ENCODE measurements at places on chromosomes 3 and 15.

DNA sequence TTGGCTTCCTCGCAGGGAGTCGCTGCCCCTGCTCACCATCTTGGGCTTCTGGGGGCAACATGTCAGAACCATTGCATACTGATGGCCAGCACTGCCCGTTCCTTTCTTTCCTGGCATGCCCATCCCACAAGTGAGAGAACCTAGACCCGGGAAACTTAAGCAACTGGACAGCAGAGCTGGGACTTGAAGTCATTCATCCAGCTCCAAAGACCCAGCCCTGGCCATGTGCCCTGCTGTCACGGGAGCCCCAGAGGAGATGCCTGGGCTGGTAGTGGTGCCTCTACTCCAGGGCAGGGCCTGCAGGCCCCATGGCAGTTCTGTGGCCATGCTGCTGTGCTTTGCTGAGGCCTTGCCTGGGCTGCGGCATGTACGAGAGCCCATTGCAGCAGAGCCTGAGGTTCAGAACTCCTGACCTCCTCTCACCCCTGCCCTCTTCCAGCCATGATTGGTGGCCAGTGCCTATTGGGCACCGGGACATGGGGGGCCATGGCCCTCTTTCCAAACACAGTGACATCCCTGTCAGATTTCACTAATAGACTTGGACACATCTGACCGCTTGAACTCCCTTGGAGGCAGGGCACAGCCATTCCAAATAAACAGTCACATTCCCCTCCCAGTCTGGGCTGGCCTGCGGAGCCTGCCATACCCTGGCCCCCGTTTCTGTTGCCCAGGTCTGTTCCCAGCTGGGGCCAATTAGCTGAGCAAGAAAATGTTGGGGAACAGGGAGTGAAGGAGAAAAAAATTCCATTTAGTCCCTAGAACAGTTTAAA lies 115.9 kb downstream of the EEFSEC start:
- no peak for DNase-seq

- no peak for DNase-seq
These were observed 187.3 kb upstream of the ATP11B start for GRCh38 chr3:182605882-182606611.

DNA sequence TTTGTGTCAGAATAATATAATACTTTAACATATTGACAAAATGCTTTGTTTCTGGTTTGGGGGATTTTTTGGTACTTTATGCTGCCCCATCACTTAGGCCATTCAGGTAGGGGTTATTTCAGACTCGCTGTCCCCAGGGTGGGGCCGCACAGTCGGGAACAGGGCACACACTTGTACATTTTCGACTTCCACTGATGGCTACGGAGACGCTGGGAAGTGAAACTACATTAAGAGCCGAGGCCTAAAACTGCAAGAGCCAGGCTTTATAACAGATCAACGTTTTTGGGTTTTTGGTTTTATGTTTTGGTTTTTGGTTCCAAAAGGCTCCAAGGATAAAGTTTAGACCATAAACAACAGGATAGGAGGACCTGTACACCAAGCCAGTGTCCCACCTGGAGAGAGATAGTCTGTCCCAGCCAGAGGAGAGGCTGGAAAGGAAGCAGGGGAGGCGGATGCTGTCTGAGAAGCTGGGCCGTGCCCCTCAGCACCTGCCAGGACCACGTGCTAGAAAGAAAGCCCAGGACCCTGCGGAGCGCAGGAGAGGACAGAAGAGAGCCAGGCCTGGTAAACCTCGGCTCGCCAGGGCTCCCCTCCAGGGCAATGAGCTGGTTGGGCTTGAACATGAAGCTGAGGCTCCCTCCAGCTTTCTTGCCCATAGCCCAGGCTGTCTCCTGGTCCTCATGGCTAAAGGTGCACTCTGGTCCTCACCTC lies 111.7 kb downstream of the CHSY1 start:
- DNase-seq: no peak

GRCh38 chr3:163878396-163878795 lies 1199.9 kb downstream of the SI start:
- no peak for DNase-seq

GRCh38 chr15:49301562-49301961 lies 121.5 kb upstream of the FGF7 start:
- DNase-seq: no peak

GRCh38 chr3:125059488-125060245 lies 3.9 kb upstream of the HEG1 start:
- no peak for DNase-seq

DNA sequence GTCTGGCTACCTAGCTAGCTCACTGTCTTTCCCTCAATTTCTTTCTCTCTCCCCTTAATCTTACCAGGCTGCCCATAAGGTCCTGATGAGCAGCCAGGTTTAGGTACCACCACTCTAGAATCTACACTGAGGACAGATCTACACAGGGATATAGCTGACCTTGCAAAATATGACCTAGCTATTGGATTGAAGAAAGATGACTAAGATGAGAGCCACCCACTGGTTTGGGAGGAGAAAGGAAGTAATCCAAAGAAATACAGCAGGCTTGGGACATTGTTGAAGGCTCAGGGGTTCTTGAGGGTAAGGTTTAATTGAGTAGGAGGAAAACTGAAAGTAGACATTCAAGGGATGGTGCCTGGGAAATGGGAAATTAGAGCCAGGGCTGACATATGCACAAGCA lies 142.0 kb upstream of the TMC3 start:
- no peak for DNase-seq

- no peak for DNase-seq
These were observed 17.4 kb upstream of the ARIH1 start for GRCh38 chr15:72456684-72457083.

GRCh38 chr15:84833447-84834228 lies 16.5 kb downstream of the ALPK3 start:
- no peak for DNase-seq

DNA sequence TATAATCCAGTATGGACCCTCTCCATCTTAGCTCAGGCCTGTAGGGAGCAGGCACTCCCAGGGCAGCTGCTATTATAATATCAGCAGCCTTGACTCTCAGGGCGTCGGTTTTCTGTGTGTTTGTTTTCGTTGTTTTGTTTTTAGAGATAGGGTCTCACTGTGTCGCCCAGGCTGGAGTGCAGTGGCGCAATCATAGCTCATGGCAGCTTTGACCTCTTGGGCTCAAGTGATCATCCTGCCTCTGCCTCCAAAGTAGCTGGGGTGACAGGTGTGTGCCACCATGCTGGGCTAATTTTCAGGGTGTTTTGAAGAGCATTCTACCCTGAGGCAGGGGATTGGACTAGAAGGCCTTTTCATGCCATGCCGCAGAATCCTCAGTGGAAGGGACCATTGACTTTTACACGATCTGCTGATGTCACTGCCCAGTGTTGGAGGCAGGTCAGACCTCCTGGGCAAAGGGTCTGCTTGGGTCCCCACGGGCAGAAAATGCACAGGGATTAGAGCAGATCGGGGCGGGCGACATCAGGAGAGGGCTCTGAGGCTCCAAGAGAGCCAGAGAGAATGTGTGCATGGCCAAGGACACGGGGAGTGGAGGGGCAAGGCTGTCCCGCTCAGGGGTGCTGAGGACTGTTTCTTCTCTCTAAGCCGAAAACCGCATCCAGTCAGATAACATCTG lies 7.8 kb downstream of the MELTF start:
- DNase-seq: no peak

GRCh38 chr3:44045476-44046275 lies 196.0 kb upstream of the TOPAZ1 start:
- no peak for DNase-seq

GRCh38 chr3:115518100-115518852 lies 105.0 kb upstream of the GAP43 start:
- no peak for DNase-seq

GRCh38 chr3:152289708-152290107 lies 21.0 kb downstream of the MBNL1 start:
- DNase-seq: no peak

DNA sequence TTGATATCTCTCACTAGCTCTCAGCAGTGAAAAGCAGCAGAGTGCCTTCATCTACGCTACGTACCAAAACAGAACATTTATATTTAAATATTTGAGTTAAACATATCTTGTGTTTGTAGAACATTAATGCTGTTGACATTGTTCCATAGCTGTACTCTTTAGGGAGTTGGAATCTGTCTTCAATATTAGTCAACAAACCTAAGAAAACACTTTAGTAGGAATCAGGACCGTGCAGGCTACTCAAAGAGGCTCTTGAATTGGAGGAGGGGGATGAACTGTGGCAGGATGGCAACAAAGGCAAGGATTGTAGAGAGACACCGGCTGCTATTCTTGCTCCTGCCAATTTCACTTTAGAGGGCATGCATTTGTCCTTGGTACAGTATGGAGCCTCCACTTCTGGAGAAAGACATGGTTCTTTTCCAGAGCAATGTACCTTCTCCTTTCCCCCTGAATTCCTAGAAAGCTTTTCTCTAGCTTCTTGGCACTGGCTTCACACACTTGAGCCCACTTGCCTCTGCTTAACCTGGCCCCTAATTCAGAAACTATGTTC lies 265.9 kb downstream of the CD47 start:
- no peak for DNase-seq

DNA sequence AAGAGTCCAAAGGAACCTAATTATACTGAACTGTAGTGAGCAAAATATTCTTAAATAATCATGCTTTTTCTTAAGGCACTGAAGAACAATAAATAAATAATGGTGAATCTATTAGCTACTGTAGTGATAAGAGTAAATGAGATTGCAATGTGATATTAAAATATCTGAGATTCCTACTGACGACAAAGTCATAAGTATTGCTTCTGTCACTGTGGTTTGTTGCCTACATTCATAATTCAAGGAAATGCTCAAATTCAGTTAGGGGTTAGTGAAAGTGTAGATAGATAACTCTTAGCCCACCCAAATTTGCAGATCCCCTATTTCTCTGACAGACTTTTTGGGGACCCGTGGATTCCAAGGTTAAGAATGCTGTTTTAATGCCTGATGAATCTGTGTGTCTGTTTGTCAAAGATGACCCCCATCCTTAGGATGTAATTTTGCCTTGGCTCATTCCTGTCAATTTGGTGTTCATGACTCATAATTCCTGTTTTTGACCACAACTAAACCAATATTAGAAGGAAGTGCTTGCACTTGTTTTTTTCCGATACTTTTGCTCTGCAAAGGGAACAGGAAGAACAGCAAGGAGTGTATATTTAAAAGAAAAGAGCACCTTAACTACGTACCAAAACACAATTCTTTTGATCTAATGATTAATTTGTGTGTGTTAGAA lies 86.7 kb downstream of the MAGI1 start:
- DNase-seq: no peak

- DNase-seq: no peak
These were observed 38.2 kb downstream of the FEZF2 start for GRCh38 chr3:62335196-62335595.

- DNase-seq: no peak
These were observed 54.7 kb upstream of the CNOT10 start for GRCh38 chr3:32630266-32630665.

- no peak for DNase-seq
These were observed 311.2 kb downstream of the OCA2 start for GRCh38 chr15:27787931-27788330.

- DNase-seq: no peak
These were observed 54.9 kb downstream of the NSUN3 start for GRCh38 chr3:94117729-94118128.

DNA sequence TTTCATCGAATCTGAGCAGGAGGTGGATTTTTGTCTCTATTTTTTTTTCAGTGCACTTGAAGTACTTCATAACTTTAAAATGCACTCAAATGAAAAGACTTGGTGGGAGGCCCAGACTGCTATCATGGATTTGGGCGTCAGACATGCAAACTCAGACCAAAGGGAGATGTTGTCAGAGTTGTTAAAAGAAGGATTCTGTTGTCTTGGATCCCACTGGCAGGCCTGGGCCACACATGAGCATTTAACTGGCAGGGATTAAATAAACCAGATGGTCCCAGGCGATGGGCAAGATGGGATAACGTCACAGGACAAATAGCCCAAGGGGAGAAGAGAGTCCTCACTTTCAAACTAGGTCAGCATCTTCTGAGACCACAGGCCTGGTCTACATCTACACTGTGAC lies 15.4 kb downstream of the RTP1 start:
- DNase-seq: no peak

DNA sequence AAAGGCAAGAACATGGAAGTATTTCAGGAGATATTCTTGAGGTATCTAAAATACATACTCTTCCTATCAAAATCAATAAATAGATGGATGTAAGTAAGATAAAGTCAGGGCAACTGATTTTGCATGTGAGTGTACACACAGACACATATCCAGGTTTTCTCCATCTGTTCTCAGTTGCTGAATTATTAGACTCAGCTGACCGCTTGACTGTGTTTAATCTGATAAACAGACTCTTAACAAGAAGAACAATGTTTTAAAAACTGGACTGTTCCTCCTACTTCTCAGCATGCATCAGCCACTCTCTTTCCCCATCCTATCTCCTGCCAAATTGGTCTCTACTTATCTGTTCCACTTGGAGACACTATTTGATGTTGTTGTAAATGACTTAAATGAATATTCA lies 73.5 kb downstream of the GOLGA8G start:
- DNase-seq: no peak

DNA sequence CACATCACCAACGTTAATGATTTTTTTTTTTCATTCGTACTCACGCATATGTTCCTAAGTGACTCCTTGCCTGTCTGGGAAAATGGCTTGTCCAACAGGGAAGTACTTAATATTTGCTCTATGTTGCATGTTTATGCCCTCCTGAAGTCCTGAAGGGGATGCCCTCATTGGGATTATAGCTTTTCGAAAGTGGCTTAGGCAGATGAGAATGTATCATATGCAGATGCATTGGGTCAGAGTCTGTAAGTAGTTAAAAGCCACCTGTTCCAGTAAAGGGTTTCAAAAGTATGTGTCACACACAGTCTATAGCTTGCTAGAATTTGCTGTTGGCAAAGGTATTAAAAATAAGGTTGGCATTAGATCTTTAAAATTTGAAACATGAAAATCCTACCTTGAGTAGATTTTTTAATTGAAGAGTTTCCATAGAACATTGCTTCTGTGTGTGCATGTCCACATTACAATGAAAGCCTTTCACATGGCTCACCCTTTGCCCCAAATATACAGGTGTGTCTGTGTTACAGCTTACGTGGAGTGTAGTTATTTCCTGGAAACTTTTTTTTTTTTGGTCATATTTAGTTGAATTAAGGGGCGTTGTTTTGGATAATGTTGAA lies 2.1 kb downstream of the ABHD17C start:
- no peak for DNase-seq

DNA sequence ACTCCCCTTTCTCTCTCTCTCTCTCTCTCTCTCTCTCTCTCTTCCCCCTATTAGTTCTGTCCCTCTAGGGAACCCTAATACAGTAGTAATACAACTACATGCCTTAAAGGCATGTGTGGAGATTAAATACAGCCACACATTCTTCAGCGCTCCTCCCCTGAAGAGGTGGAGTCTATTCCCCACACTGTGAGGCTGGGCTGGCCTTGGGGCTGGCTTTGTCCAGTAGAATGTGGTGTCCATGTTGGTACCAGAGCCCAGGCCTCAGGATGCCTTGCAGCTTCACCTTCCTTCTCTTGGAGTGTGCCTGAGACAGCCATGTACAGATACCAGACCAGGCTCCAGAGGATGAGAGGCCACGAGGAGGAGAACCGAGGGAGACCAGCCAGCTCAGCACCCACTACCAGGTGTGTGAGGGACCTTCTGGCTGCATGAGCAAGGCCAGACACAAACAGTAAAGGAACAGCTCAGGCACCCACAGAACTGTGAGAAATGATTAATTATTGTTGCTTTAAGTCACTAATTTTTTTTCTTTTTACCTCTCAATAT lies 10.7 kb downstream of the SLC6A20 start:
- DNase-seq: no peak

- no peak for DNase-seq
These were observed at the start of gene SEMA6D for GRCh38 chr15:47717036-47717612. Gene SEMA6D (plus strand): TSS chr15:47717505. CDS start chr15:47759799, 42,294 bp downstream.
